Stimulated activated CD8-positive, alpha-beta memory T cell treated with anti-CD3 and anti-CD28 coated beads, Interleukin-4, amount 100 ng/mL, for 24 hours (primary cell): ENCODE measurements at places on chromosomes 7 and 10.

DNA sequence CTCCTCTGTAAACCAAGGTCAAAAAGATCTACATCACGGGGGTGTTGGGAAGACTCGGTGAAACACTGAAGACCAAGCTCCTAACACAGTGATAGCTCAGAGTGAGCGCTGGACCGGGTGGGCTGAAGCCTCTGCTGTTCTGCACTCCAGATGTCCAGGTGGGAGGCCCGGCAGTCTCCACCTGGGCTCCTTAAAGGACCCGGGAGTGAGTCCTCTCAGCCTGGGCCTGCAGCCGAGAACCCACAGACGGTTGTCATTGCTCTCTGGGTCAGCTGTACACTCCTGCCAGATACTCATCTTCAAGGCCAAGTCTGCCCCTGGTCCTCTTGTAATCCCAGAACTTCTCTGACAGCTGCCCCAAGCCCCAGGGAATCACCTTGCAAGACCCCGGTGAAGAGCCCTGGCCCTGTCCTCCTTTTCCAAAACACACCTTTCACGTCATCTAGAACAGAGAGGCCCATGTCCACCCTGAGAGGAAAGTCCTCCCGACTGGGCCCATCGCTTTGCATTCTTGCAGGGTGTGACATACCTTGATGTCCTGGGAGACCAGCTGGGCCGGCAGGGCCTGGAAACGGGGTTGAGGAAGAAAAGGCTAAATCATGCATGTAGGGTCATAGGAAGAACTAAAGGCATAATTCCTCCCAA lies 43.7 kb downstream of the COL17A1 start:
- no peak for DNase-seq

GRCh38 chr10:27655296-27655695 lies 90.3 kb downstream of the MKX start:
- no peak for DNase-seq

DNA sequence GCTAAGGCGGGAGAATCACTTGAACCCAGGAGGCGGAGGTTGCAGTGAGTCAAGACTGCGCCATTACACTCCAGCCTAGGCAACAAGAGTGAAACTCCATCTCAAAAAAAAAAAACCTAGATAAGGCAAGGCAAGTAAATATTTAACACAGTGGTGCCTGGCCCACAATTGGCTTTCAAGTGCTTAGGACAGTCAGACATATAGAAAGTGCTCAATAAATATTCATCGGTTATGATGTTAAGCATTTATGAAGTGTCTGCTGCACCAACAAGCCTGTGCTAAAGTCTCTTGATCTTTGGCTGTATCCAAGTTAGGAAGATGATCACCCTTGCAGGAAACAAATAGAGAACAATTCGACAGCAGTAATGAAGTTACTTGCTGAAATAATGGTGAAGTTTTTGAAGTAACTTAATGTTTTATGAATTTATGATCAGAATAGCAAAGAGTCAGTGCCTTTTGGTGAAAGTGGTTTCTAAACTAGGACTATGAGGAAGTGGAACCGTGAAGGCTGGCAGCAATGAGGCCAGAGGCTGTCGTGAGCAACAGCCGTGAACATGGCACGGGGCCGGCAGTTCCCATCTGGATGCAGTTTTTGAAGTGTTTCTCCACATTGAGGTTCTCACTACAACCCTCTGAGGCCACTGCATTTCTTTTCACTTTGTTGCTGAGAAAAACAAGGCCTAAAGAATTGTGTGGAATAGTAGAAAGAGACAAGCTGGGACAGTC lies 48.1 kb upstream of the GATA3 start:
- DNase-seq = no peak

DNA sequence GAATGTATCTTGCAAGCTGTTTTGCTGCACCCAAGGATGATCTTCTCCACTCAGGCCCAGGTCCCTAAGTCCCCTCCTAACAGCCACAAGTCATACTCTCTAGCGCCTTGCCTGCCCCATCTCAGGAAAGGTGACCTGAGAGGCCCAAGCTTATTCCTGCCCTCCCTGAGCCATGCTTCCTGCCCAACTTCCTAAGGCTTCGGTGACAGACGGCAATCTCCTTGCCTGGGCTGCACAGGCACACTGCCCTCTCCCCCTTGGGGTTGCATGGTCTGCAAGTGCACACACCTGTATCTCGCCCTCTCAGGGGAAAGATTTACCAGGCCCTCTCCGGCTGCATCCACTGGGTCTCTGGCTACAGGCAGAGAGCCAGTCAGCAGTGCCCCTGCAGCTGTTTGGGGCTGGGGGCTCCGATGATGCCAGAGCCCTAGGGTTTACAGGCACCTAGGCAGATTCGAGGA lies 771 bp upstream of the ADIRF start:
- DNase-seq = no peak

DNA sequence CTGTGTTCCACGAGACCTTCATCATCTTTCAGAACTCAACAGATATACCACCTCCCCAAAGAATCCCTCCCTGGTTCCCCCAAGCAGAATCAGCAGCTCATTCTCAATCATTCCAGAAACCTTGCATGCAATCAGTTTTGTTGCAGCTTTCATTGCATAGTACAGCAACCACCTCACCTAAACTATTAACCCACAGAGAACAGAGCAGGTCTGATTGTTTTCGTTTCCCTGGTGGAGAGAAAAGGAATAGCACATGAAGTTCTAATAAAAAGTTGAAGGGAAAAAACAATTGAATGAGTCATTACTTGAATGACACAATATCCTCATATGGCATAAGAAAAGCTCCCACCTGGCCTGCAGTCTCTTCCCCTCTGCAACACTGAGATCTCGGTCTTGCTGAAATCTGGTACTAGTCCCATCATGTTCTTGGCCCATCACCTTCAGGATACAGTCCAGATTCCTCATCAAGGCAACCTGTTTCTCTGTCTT lies 147.1 kb upstream of the GDF10 start:
- no peak for DNase-seq

DNA sequence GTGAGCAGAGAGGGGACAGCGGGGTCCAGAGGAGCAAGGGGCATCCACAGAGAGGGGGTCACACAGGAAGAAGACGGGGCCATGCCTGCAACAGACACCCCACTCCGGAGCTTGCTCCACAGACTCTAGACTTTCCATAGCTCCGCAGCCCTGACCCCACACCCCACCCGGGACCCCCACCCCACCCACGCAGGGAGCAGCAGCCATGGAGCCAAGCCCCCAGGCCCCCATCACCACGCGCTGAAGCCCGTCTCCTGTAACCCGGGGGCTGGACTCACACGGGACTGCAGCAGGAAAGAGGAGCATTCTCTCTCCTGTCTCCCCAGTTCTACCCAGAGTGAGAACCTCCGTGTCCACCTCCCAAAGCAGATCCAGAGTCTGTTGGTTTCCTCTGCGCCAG lies 38.8 kb upstream of the ADGRA1 start:
- no peak for DNase-seq

- DNase-seq = no peak
Measured at GRCh38 chr10:25068152-25069058, 52.0 kb downstream of the THNSL1 start.

DNA sequence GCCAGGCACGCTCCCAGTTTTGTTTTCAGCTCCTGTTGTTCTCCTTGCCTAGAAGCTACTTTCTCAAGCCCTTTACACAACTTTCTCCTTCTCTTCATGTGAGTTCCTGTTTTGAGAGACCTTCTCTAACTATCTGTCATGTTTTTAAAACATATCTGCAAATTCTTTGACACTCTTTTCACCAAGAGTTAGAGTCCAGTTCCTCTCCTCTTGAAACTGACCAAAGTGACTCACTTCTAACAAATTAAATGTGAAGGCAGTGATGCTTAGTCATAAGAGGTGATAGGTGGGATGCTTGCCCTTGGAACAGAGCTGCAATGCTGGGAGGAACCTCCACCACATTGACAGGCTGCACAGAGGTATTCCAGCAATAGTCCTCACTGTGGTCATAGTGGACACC lies 25.3 kb downstream of the ZSCAN25 start:
- DNase-seq = no peak

DNA sequence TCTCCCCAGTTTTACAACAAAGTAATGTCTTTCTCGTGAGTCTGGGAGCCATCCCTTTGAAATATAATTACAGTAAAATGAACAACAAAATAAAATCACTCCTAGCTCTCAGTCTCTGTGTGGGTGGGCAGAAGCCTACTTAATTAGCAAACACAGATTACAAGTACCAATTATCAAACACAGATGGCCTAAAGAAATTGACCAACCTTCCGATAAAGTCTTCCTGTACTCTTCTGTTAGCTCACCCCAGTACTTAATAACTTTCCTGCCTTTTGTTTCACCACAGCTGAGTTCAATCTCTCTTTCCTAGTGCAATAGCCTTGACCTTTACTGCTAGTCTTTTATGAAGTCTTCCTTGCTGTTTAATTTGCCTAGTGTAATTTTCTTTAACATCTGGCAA lies 719.2 kb upstream of the MBL2 start:
- DNase-seq = no peak

DNA sequence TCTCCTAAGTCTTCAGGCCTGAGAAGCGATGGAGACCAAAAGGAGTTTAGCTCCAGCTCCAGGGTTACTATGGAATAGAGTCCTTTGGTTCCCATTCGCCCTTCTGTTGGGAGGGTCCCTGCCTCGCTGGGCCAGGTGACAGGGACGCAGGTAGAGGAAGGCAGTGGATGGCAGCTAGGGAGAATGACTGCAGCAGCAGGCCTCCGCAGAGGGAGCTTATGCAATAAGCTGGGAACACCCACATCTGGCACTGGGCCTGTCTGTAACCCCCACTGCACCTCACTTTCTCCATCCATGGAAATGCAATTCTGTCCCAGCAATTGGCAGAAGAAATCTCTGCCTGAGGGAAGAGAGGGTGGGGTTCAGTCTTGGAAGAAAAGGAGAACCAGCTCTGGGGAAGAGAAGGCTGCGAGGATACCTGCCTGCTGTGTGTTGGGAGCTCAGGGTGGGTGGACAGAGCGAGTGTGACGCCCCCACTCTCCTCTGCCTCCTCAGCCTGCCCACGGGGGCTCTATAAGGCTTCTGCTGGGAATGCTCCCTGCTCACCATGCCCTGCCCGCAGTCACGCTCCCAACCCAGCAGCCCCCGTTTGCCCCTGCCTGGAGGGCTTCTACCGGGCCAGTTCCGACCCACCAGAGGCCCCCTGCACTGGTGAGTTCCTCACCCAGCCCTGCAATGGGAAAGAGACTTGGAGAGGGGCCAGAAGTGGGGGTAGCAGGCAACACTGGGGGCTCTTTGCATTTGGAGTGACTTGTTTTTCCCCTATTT lies 10.3 kb downstream of the EPHB6 start:
- DNase-seq = no peak

DNA sequence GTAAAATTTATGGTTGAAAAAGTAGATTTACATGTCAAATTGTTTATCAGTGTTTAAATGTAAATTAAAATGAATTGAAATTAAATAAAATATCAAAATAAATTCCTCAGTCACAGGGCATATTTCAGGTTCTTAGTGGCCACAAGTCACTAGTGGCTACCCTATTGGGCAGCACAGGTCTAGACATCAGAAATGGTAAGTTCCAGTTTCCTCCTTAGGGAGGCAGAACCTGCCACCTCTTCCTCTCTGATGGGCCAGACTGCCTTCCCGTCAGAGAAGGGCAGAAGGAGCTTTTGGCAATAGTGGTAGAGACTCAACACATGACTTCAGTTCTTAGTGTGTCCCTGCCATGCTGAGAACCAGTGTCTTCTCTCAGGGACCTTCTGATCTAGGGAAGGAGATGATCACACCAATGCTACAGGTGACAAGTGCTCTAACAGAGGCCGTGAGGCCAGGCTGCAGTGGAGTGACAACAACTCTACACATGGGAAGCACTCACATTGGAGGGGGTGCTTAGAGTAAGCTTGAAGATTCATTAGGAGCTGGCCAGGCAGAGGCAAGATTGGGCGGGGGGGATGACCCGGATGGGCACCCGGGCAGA lies 14.4 kb upstream of the PCBD1 start:
- DNase-seq = no peak

GRCh38 chr7:143410521-143411004 lies 1.9 kb upstream of the EPHA1 start:
- no peak for DNase-seq

DNA sequence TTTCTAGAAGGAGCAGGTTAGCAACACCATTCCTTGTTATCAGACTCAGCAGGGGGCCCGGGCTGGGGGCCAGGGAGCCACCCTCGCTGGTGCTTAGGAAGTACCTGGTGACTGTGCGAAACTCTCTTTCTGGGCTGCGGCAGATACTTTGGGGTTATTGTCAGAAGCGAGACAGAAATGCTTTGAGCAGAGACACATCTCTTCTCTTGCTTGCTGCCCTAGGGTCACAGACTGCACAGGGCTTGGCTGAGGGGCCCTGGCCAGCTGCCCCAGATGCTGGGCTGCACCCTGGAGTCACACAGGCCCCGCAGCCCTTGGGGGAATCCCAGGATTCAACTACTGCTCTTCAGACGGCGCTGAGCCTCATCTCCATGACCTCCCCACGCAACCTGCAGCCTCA lies 91.9 kb downstream of the WDFY4 start:
- no peak for DNase-seq

GRCh38 chr10:102024799-102025198 lies 31.2 kb downstream of the ARMH3 start:
- DNase-seq = no peak

GRCh38 chr10:132232981-132233380 lies 46.2 kb downstream of the DPYSL4 start:
- no peak for DNase-seq
